ENCODE measurements at places on chromosomes 11 and 22.

- DNase-seq = peak; percentile 47
These were observed 112.3 kb downstream of the TMPRSS5 start for GRCh38 chr11:113593698-113594308.

GRCh38 chr22:49685116-49685515 lies 142.6 kb downstream of the BRD1 start:
- DNase-seq = no peak

- peak; percentile 22 for DNase-seq
These were observed 244.3 kb downstream of the FAM76B start for GRCh38 chr11:95545116-95545875.

DNA sequence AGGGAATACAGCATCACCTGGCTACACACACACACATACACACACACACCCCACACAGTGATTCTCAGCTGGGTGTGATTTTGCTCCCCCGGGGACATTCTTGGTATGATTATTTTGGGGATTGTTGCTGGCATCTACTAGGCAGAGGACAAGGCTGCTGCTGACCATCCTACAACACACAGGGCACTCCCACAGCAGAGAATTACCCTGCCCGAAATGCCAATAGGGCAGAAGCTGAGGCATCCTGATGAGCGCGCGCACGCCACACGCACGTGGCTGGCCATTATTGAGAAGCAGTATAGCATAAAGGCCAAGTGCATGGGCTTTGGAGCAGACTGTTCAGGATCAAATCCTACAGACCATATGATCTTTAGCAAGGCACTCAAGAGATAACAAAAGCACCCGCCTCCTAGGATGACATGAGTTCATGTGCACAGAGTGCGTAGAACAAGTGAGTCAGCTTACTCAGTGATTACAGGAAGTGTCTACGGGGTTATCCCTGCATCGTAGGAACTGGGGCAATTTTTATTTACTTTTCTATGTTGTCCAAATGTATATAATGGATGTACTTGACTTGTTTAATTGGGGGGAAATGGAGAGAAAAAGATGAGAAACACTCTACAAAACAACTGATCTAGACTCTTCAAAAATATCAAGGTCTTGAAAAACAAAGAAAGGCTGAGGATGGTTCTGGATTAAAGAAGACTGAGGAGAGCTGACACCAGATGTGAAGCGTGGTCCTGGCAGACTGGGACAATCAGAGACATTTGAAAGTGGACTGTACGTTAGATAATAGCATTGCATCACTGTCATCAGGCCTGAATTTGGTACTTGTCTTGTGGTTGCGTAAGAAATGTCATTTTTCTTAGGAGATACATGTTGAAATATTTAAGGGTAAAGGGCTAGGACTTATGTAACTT lies 7.2 kb upstream of the EHD1 start:
- peak; percentile 88 for DNase-seq

DNA sequence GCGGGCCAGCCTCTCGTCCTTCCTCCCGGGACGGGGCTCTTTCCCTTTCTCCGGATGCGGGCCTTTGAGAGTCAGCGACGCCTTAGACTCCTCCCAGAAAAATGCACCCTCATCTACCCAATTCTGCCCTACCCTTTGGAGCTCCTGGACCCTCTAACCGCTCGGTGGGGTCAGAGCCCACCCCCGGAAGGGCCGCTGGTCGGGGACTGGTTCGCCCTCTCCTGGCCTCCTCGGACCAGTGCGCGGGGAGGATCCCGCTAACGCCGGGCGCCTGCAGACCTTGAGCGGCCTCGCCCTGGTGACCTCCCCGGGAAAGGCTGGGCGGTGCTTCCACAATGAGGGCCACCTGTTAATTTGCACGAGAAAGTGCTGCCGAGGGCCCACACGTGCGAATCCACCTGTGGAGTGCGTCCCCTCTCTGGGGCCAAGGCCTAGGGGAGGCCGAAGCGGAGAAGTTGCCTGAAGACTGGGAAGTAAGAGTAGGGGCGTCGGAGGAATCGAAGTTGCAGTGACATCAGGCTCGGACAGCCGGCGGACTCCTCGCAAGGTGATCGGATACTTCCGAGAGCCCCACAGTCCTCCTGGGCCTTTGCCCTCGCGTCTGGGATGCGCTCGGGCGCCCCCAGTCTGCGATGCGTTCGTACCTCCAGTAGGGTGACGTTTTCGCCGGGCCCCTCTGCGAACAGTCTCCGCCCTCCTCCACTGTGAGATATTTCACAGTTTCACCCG lies 61.5 kb downstream of the ENDOD1 start:
- DNase-seq = peak; percentile 95

GRCh38 chr22:36256478-36256877 lies 3.5 kb downstream of the APOL1 start:
- DNase-seq = no peak

DNA sequence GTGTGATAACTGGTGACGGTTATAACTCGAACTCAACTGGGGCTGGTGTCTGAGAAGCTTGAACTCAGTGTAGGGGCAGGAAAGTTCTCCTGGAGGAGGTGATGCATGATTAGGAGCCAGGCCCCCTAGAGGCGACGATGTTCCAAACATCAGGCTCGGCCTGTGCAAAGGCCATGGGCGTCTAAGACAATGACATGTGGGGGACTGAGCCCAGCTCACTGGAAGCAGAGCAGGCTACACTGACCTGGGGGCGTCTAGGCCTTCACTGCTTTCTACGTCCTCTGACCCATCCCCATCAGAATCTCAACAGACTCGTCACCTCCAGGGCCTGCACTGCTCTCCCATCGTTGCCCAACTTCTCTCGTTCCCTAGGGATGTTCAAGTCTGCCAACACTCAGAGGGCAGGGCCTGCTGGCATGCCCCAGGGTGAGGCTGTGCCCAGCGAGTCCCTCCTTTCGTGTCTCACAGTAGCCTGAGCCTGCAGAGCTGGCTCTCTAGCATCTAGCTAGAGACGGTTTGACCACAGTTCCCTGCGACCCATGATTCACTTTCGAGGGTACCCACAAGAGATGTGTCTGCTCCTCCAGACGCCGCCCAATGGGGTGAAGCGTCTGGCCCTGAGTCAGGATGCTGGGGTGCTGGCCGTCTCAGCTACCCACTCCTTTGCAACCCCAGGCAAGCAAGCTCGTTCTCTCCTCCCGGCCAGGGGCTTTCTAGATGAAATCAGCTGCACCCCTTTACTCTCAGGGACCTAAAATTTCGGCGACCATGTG lies 1.1 kb upstream of the ATG16L2 start:
- peak; percentile 96 for DNase-seq

DNA sequence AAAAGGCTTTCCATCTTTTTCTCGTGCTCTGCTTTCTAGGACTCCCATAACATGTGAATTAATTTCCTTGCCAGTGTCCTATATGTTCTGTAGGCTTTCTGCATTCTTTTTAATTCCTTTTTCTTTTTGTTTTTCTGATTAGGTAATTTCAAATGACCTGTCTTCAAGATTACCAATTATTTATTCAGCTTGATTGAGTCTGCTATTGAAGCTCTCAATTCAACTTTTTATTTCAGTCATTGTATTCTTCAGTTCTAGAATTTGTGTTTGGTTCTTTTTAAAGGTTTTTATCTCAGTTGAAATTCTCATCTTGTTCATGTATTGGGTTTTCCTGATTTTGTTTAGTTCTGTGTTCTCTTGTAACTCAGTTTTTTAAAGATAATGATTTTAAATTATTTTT lies 14.5 kb downstream of the PATE3 start:
- DNase-seq = no peak

DNA sequence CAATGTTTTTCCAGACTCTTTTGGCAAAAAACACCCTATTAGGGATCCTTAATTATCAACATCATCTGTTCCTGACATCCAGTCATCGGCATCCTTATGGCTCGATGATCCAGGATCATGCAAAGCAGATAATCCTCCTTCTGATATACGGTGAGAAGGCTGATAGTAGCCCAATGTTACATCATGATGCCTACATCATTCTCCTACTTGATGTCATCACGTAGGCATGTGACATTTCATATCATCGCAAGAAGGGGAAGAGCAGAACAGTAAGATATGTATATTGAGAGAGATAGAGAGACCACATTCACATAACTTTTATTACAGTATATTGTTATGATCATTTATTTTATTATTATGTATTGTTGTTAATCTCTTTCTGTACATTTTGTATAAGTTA lies 168.6 kb downstream of the ADAMTS15 start:
- no peak for DNase-seq

DNA sequence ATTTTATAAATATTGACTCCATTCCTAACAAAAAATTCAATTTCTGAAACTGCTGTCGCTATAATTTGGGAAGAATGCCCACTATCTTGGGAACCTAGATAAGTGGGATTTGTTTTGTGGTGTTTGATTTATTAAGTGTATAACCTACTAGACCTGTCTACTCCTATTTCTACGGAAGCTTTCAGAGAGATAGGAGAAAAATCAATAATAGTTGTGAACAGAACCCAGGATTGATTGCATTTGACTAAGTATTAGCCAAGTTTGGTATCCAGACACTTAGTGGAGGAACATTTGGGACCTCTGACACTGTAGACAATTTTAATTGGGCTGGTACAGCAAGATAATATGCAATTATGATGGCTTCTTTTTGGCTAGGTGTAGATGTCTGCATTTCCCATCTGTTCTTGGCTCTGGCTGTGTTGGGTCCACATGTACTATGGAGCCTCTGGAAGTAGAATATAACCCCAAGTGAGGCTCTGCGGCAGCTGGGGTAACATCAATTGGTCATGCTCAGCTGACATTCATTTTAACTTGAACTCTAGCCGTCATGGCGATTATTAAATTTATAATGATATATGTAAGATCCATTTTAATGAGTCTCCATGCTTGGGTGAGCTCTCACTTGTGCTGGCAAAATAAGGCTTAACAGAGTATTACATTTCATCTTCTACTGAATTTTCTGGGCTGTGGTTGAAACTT lies 111.5 kb upstream of the E2F8 start:
- DNase-seq = no peak

- DNase-seq = no peak
These were observed 16.0 kb downstream of the POLD3 start for GRCh38 chr11:74608431-74608830.

DNA sequence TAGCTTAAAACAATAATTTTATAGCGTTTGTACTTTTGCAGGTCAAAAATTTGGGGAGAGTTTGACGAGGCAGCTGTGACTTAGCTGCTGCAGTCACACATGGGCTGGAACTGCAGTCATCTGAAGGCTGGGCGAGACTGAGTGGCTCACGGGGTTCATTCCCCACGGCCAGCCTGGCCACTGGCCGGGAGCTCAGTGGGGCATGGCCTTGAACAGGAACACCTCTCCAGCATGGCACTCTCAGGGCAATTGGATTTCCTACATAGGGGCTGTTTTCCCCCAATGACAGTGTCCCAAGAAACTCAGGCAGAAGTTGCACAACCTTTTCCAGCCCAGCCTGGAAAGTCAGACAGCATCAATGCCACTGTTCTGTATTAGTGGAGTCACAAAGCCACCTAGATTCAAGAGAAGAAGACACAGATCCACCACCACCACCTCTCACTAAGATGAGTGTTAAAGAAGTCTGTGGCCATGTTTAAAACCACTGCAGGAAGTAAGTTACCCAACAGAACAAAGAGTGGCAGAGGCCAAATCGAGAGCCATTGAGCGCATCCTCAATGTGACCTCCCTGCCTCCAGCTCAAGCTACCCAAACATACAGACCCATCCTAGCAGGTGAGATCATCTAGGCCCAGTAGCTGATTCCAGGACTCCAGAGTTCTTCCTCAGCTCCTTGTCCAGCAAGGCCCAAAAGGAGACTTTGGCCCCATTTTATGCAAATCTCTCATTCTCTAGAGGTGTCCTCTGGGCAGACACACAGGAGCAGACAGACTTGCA lies 618.7 kb upstream of the CADM1 start:
- DNase-seq = no peak

DNA sequence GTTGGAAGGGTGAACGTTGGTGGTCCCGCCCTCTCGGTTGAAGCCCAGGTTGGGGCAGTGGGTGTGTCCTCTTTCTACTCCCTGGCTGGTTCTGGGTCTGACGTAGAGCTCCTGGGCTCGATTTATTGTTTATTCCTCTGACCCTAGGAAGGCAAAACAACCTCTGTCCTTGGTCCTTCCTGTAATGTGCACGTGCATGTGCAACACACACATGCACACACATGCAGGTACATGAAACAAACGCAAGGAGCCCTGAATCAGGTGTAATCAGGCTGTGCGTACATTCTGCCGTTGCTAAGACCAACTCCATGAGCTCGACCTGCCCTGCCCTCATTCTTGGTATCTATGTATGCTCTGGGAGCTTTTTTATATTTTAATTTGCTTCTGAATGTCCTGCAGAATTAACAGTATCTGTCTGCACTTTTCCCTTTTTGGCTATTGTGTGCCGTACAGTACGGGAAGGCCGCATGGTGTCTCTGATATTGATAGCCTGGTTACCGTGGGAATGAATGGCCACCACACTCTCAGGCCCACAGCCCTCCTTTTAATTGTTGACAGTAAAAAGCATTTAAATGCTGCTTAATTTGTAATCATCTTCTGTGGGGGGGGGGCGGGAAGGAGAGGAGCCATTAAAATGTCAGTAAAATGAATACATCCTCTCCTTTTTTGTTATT lies 66.0 kb upstream of the NNMT start:
- no peak for DNase-seq

DNA sequence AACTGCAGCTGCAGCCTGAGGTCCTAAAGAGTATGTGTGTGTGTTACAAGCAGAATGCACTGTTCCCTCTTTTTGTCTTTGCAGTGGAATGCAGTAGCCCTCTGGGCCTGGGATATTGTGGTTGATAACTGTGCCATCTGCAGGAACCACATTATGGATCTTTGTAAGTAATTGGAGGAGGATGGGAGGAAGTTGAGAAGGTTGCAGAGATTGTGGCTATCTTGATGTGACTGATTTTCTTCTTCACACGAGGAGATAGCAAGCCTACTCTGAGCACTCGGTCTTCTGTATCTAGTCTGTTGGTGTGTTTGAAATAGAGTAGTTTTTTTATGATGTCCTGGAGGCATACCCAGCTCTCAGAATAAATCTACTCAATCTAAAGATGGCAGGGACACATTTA lies 2.3 kb downstream of the RBX1 start:
- no peak for DNase-seq

- no peak for DNase-seq
These were observed 67.4 kb upstream of the RASSF10 start for GRCh38 chr11:12941671-12942070.

DNA sequence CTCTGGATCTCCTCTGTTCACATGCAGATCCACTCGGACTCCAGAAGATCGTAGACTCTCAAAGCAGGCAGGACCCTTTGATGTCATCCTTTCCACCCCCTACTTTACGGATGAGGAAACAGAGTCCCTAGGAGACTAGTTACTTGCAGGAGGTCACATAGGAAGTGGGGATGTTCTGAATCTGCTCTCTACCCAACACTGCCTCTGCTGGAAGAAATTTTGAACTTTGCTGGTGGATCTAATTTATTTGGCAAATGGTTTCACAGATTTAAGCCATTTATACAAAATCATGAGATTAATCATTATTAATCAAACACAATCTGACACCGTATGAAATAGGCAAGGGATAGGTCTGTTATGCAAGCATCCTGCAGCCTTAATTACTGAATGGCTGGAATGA lies 55.0 kb upstream of the USP47 start:
- peak; percentile 18 for DNase-seq

- peak; percentile 44 for DNase-seq
These were observed 1.8 kb downstream of the CDC42EP2 start for GRCh38 chr11:65316227-65317024.

Data from NB4 (cell line).